Calu3 (cell line): ENCODE measurements at places on chromosomes 4 and X. TPM values are rescaled to one million over a fixed set of nuclear protein-coding genes. Genes with fewer than 3 reads are reported as not detected.

DNA sequence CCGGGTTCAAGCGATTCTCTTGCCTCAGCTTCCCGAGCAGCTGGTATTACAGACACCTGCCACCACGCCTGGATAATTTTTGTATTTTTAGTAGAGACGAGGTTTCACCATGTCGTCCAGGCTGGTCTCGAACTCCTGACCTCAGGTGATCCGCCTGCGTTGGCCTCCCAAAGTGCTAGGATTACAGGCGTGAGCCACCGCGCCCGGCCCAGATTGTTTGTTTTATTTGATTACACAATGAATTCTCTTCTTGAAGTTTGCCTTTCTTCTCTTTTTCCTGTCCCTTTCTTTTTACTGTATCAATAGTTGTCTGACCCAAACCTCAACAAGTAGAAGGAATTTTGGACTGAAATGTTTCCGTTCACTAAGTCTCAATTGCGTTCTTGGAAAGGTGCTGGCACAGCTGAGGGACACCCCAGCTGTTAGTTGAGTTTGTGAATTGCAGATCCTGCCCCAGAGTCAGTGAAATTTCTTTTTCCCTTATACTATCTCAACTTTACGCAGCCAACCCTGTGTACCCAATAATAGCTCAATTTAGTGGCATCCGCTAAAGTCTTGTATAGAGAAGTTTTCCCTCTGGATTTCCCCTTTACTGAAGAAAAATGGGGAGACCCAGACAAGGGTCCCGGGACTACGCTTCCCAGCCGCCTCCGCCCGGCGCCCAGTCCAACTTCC lies 639 bp upstream of the MTM1 start:
- H3K36me3 ChIP-seq: peaks cover 9% of the 10 kb centered on the region
- H3K27me3 ChIP-seq: no peaks in the 10 kb centered on the region
- peak overlapping the region; percentile 60 for H3K27ac ChIP-seq
- peak overlapping the region; percentile 75 for H3K4me3 ChIP-seq
- H3K4me1 ChIP-seq: peaks cover 15% of the 10 kb centered on the region

Gene DCLK2
- 0.15 and 0.31 TPM in 2 replicates for total RNA-seq

DNA sequence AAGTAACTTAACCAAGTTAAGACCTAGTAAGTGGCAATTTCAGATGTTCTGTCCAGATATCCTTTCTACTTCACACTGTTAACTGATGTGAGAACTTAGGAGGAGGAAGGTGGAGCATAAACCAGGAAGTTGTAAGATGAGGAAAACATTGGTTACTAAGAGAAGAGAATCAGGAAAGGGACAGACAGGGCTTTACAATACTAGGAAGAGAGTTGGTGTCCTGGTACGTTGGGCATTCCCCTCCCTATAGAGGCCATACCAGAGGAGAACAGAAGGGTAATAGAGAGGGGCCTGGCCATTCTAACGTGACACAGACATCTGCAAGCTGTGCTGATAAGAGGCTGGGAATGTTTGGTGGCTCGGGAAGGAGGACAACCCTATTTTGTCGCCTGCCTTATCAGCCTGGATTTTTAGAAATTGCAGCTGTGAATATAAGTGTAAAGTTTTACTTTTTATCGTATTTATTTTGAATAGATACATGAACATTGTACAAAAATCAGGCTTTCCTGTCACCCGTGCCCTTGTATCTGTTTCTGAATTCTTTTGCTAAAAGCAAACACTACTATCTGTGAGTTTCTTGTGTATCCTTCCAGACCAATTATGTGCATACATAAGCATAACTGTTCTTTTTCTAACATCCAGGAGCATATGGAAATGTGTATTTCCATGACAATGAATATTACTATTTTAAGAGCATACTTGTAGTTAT lies 53.5 kb upstream of the HPRT1 start:
- H3K36me3 ChIP-seq: peaks cover 3% of the 10 kb centered on the region
- peaks cover 9% of the 10 kb centered on the region for H3K4me1 ChIP-seq
- no peak for DNase-seq
- peak overlapping the region; percentile 37 for H3K27ac ChIP-seq
- no peaks in the 10 kb centered on the region for H3K27me3 ChIP-seq

- H3K27me3 ChIP-seq: no peaks in the 10 kb centered on the region
- H3K36me3 ChIP-seq: no peaks in the 10 kb centered on the region
- no peak overlapping the region for H3K27ac ChIP-seq
- H3K4me1 ChIP-seq: no peaks in the 10 kb centered on the region
- DNase-seq: no peak
- no peak overlapping the region for H3K4me3 ChIP-seq
Measured at GRCh38 chrX:84830836-84831235, 172.8 kb upstream of the APOOL start.

DNA sequence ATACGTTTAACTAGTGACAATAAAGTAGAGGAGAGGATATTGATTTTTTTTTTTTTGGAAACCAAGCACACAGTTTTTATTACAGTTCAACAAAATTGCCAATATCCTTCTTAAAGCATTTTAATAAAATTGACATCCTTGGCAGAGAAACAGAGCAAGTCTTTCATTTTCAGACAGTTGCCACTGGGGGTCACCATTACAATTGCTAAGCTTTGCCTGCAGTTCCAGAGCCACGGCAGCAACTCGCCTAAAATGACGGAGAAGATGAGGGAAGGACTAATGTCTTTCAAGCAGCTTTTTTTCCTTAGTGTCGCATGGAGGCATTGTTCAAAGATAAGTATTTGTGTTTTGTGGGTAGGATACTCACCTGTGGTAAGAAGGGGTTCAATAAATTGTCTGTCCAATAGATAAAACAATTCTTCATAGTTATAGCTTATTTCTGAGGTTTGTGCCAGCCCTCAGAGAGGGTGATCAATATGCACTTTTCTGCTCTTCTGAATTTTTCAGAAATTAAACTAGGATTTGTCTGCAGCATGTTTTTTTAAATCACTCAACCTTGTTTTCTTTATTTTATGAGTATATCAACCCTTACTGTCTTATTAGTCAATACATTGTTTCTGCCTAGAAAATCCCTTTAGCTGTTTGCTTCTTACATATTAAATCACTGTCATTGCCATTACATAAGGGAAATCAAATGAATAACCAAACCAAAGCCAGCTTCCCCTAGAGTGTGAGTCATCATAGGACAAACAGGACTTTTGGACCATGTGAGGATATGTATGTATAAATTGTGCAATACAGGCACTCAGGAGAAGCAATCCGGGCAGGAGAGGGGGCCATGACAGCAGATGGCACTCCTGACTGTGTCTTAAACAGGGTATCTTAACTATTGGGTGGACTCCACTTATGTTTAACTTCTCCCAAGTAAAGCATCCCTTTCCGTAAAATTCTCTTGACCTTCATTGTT lies 508.1 kb upstream of the ARX start:
- no peaks in the 10 kb centered on the region for H3K27me3 ChIP-seq
- H3K4me1 ChIP-seq: no peaks in the 10 kb centered on the region
- peak overlapping the region; percentile 47 for H3K4me3 ChIP-seq
- no peak overlapping the region for H3K27ac ChIP-seq
- H3K36me3 ChIP-seq: no peaks in the 10 kb centered on the region

GRCh38 chr4:2832309-2832980 lies 11.2 kb upstream of the ADD1 start:
- no peak for DNase-seq
- H3K4me1 ChIP-seq: no peaks in the 10 kb centered on the region
- H3K27ac ChIP-seq: no peak overlapping the region
- H3K27me3 ChIP-seq: no peaks in the 10 kb centered on the region

- H3K4me1 ChIP-seq: no peaks in the 10 kb centered on the region
- no peak overlapping the region for H3K27ac ChIP-seq
- no peaks in the 10 kb centered on the region for H3K36me3 ChIP-seq
- DNase-seq: no peak
- no peaks in the 10 kb centered on the region for H3K27me3 ChIP-seq
Measured at GRCh38 chr4:16661813-16662212, 236.6 kb downstream of the LDB2 start.

DNA sequence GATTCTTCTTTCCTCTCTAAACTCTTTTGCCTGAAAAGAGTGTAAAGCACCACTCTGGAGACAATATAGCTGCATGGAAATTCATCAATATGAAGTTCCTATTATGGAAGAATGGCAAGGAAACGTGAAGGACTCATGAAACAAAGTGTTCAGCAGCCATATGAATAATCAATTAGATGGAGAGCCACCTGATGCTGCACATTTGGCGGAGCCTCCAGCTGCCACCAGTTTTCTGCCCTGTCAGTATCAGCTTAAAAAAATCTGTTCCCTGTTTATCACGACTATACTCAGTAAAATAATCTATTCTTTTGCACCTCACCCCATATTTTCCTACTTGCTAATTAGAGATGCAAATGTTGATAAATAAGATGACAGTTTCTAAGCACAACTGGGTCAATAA lies 276.0 kb downstream of the UNC5C start:
- H3K4me1 ChIP-seq: no peaks in the 10 kb centered on the region
- no peaks in the 10 kb centered on the region for H3K27me3 ChIP-seq
- H3K27ac ChIP-seq: no peak overlapping the region
- no peak overlapping the region for H3K4me3 ChIP-seq
- H3K36me3 ChIP-seq: no peaks in the 10 kb centered on the region

DNA sequence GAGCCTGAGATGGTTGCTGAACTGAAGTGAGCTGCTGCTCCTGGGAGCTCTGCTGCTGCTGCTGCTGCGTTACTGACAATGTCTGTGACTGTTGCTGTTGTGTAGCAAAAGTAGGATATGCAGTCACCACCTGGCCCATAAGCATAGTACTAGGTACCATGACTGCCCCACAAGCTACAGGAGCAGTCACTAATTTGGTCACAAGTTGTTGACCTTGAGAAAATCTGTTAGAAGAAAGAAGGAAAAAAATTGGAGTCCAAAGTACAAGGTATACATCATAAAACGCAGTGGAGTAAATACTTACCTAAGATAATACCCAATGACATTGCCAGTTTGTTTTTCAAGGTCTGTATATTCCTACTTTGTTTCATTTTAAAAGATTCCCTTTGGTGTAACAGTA lies 42.6 kb downstream of the TMEM165 start:
- H3K27ac ChIP-seq: no peak overlapping the region
- peaks cover 16% of the 10 kb centered on the region for H3K36me3 ChIP-seq
- peaks cover 12% of the 10 kb centered on the region for H3K4me1 ChIP-seq

Gene HUWE1
- 347 and 376 TPM in 2 replicates for total RNA-seq

- H3K4me3 ChIP-seq: no peak overlapping the region
- no peaks in the 10 kb centered on the region for H3K27me3 ChIP-seq
- no peak overlapping the region for H3K27ac ChIP-seq
- H3K4me1 ChIP-seq: peaks cover 47% of the 10 kb centered on the region
Measured at GRCh38 chrX:17038277-17038676, 91.8 kb downstream of the REPS2 start.

Gene SLC7A11
- 37.7 and 49.4 TPM in 2 replicates for total RNA-seq

DNA sequence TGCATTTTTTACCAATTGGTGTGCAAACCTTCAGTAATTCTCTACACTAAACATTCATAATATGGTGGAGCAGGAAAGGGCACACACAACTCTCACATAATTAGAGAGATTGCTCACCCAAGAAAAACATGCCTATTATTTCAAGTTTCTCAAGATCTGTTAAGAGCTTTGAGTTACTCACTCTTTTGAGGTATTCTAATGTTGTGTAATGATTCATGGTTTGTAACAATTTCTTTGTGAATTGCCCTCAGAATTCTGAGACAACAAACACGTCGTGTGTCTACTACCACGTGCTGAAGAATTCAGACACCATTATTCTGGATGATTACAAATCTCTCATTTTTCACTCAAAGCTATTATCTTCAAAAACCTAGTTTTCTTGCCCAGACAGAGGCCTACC lies 82.8 kb downstream of the PDGFC start:
- no peak for DNase-seq
- H3K27ac ChIP-seq: peak overlapping the region; percentile 85
- H3K36me3 ChIP-seq: peaks cover 5% of the 10 kb centered on the region
- peaks cover 32% of the 10 kb centered on the region for H3K4me1 ChIP-seq
- H3K27me3 ChIP-seq: no peaks in the 10 kb centered on the region

DNA sequence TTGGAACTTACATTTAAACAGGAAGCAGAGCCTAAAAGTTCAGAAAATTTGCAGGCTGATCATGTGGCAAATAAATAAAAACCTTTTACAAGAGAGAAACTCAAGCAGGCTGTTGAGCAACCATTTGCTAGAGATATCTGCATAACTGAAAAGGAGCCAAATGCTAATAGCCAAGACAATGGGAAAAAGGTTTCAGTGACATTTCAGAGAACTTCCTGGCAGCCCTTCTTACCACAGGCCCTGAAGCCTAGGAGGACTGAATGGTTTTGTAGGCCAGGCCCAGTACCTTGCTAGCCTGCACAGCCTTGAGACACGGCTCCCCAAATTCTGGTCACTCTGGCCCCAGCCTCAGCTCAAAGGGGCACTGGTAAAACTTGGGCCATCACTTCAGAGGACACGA lies 945.1 kb downstream of the ADGRL3 start:
- no peaks in the 10 kb centered on the region for H3K4me1 ChIP-seq
- H3K27me3 ChIP-seq: no peaks in the 10 kb centered on the region
- no peak overlapping the region for H3K4me3 ChIP-seq
- no peak overlapping the region for H3K27ac ChIP-seq

Gene PHOX2B
- not detected in 2 replicates for total RNA-seq

Gene PRRG3
- total RNA-seq: not detected in 2 replicates

- no peak overlapping the region for H3K27ac ChIP-seq
- no peaks in the 10 kb centered on the region for H3K27me3 ChIP-seq
- no peak overlapping the region for H3K4me3 ChIP-seq
Measured at GRCh38 chrX:146056511-146057081, 239.0 kb downstream of the SLITRK2 start.

GRCh38 chr4:2768921-2769336 lies 12.8 kb upstream of the TNIP2 start:
- peaks cover 11% of the 10 kb centered on the region for H3K27me3 ChIP-seq
- H3K4me3 ChIP-seq: no peak overlapping the region
- no peak overlapping the region for H3K27ac ChIP-seq
- DNase-seq: no peak
- no peaks in the 10 kb centered on the region for H3K36me3 ChIP-seq

Gene WDFY3
- 25.1 and 31.5 TPM in 2 replicates for total RNA-seq

DNA sequence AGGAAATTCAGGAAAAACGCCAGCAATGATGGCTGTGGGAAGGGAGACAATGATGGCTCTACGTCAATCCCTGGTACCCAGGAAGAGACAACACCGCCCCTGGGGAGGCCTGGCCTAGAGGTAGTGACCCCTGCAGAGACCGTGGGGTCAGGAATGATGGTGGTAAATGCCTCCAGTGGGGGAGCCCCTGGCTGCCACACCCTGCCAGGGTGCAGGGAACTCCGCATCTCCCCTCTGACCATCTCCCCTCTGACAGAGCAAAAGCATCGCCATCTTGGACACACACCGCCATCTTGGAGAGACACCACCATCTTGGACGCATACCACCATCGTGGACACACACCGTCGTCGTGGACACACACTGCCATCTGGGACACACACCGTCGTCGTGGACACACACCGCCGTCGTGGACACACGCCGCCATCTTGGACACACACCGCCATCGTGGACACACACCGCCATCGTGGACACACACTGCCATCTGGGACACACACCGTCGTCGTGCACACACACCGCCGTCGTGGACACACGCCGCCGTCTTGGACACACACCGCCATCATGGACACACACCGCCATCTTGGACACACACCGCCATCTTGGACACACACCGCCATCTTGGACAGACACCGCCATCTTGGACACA lies 9.9 kb downstream of the ASMTL start:
- no peak overlapping the region for H3K27ac ChIP-seq
- H3K4me1 ChIP-seq: no peaks in the 10 kb centered on the region
- no peaks in the 10 kb centered on the region for H3K27me3 ChIP-seq
- no peak for DNase-seq
- H3K36me3 ChIP-seq: peaks cover 11% of the 10 kb centered on the region

Gene EDNRA
- total RNA-seq: 0.29 and 0.71 TPM in 2 replicates
